ENCODE measurements at places on chromosomes 2 and 18. TPM values are rescaled to one million over a fixed set of nuclear protein-coding genes. Genes with fewer than 3 reads are reported as not detected.

SATB2 gene
- total RNA-seq: 23.0 TPM

MC2R gene
- total RNA-seq: not detected

LRATD1 gene
- total RNA-seq: 0.31 TPM

ABCG8 gene
- not detected for total RNA-seq

DNA sequence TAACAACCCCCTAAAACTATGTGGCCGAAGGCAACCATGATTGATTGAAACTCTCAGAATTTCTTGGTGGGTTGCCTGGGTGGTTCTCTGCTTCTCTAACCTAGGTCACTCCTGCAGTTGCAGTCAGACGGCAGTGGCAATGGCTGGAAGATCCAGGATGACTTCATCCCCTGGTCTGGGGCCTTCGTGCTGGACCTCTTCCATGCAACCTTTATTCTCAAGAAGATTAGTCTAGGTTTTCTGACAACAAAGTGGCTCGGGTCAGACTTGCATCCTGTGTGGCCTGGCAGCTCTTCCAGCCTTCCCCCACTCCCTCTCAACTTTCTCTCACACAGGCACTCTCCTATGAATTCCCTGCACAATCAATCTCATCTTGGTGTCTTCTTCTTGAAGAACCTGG, 76.4 kb downstream of the METTL4 start:
- DNase-seq: no peak

- no peak for DNase-seq
These were observed 9.4 kb downstream of the REV1 start for GRCh38 chr2:99480390-99480789.

- DNase-seq: peak; percentile 99
These were observed 98.3 kb upstream of the ID2 start for GRCh38 chr2:8583400-8584173.

GRCh38 chr2:182649316-182649715, 66.7 kb upstream of the DNAJC10 start:
- DNase-seq: peak; percentile 60

DNA sequence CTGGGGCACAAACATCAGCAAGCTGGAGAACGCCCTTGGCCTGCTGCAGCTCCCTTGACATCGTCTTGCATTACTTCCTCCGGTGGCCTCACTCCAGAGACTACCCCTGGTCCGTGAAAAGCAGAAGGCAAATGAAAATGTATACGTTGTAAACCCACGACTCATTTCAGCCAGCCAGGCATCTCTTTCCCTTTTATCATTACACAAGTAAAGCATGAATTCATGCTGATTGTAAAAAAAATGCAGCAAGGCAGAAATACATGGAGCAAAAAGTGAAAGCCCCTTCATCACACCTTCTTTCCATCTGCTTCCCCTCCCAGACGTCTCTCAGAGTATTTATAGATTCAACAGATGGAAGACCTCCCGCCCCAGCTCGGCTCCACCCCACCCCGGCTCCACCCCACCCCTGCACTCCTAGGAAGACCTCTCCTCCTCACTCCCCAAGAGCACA, 41.6 kb upstream of the RALBP1 start:
- no peak for DNase-seq

- DNase-seq: peak; percentile 25
These were observed 75.9 kb downstream of the SFXN5 start for GRCh38 chr2:72995430-72996116.

Measured in H9 (cell line).